ENCODE measurements at places on chromosomes 1 and 21.
A peak's percentile ranks its signal among the peaks of the same experiment; 100 is the strongest.

DNA sequence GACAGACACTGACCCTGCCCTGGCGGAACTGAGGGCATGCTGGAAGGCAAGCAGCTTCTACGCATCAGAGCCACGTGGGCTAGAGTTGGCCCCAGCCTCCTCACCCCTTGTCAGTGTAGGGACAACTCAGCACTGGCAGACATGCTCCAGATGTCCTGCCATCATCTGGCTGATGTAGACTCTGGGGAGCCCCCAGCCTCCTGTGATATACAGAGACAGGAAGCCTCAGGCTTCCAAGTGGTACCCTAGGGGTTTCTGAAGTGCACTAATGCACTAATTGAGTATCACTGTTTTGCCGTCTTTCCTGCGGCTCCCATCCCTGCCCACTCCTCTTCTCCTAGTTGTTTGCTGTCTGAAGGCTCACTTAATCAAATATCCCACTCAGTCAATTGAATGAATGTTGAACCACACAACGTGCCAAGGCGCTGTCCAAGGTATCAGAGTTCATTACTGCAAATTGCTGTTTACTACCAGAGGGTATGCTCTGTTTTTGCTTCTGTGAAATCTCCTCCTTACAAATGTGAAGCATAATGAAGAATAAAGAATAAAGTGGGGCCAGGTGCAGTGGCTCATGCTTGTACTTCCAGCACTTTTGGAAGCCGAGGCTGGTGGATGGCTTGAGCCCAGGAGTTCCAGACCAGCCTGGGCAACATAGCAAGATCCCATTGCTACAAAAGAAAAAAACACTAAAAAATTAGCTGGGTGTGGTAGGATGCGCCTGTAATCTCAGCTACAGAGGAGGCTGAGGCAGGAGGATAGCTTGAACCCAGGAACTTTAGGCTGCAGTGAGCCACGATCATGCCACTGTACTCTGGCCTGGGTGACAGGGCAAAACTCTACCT is 76.4 kb upstream of the ZBTB18 start:
- no peak for DNase-seq

- peak; percentile 25 for DNase-seq
These were observed 64.9 kb downstream of the MEF2D start for GRCh38 chr1:156435545-156436140.

DNA sequence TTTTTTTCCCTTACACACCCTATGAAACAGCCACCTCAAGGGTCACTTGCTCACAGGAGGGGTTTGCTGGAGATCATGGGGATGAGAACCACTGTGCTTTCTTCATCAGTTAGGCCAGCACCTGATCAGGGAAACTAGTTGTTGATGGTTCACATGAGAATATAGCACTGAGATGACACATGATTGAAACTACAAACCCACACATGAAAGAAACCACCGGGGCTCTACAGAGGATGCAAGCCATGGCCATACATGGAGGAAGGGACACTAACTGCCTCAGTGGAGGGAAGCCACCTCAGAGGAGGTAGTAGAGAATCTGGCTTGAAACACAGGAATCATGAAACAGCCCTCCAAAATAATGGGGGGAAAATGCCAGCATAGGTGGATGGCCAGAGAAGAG is 63.2 kb downstream of the PRKAB2 start:
- no peak for DNase-seq

DNA sequence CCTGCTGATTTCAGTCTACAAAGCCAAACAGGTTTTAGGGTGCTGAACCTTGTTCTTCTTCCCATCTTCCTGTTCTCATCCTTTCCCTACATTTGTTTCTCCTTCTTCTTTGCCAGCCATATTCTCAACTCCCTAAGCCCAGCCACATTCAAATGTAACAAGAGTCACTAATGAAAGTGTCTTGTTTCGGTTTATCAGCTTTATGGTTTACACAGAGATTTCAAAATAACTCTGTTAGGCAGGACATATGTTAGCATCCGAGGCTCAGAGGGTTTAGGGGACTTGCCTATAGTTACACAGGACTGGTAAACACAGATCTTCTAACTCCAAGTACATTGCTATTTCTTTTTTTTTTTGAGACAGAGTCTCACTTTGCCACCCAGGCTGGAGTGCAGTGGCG is 61.3 kb downstream of the NDUFS5 start:
- no peak for DNase-seq

DNA sequence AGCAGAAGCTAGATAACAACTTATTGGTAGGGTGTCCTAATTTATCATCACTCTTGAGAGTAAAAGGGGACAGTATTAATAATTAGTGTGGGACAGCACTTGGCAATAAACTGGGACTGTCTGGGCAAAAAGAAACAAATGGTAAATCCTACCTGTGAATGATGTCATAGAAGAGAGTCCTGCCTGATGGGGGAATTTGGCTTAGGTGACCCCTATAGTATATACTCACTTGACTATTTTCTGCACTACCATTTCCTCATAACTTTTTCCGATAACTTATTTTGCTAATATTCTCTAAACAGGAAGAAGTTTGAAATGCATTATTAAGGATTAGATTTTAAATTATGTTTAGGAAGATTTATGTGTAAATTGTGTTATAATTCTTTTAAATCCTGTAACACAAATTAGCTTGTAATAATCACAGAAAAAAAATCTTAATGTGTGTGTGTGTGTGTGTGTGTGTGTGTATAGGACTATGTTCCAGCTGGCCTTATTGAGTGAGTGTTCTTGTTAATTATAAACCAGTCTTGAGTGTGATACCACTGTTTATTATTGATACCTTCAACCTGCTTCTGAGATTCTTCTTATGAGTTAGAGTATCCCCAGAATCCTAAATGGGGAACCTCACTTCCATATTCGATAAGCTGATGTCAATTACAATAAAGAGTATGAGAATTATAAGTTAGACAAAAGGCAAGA is 144.2 kb upstream of the C1orf105 start:
- no peak for DNase-seq

GRCh38 chr1:58814251-58815068 is 30.6 kb upstream of the JUN start:
- no peak for DNase-seq

GRCh38 chr1:221723018-221723847 is 18.7 kb downstream of the DUSP10 start:
- peak; percentile 71 for DNase-seq

GRCh38 chr1:227541129-227541528 is 22.2 kb upstream of the ZNF678 start:
- no peak for DNase-seq

DNA sequence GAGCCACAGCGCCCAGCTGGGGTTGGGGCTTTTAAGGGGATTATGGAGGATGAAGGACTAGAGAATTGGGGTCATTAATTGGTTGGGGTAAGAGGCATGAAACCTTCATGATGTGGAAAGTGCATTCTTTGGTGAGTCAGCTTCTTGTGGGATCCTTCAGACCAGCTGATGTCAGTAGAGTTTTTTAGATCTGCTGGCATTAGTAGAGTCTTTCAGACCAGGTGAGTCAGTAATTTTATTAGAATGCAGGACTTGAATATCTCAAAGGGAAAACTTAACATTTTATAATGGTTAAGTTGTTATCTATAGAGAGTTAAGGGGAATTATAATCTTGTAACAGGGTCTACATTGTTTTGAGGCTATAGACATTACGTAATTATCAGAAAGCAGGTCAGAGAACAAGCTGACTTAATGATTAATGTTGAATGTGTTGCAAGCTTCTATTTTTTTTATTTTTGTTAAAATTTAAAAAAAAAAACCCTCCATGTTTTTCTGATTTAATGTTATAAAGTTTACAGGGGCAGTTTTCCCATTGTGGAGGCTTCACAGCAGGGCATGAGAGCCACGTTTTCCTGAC is 160.9 kb upstream of the FMN2 start:
- DNase-seq: no peak

DNA sequence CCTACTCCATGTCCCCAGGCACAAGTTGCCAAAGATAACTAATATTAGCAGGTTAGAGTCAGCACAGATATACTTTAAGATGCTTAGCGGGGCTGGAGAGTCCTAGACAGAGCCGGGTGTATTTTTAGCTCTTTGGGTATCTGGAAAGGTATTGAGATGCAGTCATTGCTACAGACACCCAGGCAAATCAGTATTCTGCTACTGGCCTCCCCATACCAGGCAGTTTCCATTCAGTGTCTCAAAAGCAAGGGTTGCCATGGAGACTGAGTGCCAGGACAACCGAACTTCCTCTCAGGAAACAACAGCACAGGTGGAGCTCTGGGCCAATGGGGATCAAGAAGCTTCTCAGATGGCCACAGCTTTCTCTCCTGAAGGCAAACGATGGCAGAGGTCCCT is 45.3 kb downstream of the KCNC4 start:
- peak; percentile 21 for DNase-seq

DNA sequence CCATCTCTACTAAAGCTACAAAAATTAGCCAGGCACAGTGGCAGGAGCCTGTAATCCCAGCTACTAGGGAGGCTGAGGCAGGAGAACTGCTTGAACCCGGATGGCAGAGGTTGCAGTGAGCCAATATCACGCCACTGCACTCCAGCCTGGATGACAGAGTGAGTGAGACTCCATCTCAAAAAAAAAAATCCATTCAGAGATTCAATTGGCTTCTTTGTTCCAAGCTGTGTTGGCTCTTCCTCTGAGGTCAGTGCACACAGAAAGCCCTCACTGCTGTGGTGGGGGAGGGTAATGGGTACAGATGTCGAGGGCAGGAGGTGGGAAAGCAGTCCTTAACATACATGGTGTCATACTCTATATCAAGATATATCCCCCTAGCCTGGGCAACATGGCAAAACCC is 14.7 kb downstream of the TIE1 start:
- no peak for DNase-seq

GRCh38 chr1:221562542-221563475 is 179.1 kb downstream of the DUSP10 start:
- no peak for DNase-seq

- DNase-seq: no peak
These were observed 8.8 kb upstream of the INSL5 start for GRCh38 chr1:66809736-66810326.

- no peak for DNase-seq
These were observed 49.4 kb upstream of the A3GALT2 start for GRCh38 chr1:33370301-33370700.
